ENCODE measurements at places on chromosomes 7 and 10.

GRCh38 chr10:29805134-29805723 is 170.5 kb upstream of the SVIL start:
- no peak for DNase-seq

GRCh38 chr10:122363722-122364463 is 10.6 kb upstream of the PLEKHA1 start:
- DNase-seq: no peak

GRCh38 chr7:146736446-146737190 is 620.0 kb downstream of the CNTNAP2 start:
- no peak for DNase-seq

DNA sequence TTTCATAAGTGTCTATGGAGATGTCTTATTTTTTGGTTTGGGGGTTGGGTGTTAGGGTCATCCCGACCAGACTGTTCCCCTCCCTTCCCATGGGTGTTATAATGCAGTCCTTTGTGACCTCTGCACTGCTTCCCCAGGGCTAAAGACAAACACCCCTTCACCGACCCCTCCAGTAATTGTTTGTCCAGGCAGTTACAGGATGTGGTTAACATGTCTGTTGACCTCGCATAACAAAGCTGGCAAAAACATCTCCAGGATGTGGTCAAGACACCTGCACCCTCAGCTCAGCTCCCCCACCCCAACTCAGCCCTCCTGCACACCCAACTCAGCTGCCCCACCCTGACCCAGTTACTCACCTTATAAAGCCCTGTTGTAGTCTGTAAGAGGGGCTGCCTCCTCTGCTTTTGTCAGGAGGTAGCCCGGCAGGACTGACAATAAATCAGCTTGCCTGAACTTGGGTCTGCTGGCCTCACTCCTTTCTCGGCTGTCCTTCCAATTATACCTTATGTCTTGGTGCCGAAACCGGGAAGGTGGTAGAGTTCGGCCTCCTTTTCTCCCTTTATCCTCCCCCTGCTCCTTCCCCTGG is 102.2 kb downstream of the ZNF92 start:
- no peak for DNase-seq

GRCh38 chr7:151786241-151786640 is 90.7 kb downstream of the PRKAG2 start:
- no peak for DNase-seq

DNA sequence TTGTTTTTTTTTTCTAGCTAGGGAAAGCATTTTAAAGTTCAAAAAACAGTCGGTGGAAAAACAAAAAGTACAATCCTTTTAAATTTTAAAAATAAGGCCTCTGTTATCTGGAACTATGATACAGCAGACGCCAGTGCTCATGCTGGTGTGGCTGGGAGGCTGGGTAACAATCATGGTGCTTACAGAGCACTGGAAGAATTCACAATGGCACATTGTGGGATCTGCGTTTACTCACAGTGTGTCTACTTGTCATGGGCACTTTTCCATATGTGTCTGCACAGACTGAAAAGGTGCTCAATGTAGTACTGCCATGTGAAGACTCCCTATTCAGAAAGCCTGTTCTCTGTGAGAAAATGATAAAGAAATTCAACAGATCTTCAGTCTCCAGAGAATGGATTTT is 278.2 kb upstream of the IMMP2L start:
- DNase-seq: no peak

GRCh38 chr7:36406156-36406555 is 16.5 kb downstream of the ANLN start:
- no peak for DNase-seq

- DNase-seq: no peak
These were observed 3.4 kb downstream of the LRIT2 start for GRCh38 chr10:84221916-84222315.

DNA sequence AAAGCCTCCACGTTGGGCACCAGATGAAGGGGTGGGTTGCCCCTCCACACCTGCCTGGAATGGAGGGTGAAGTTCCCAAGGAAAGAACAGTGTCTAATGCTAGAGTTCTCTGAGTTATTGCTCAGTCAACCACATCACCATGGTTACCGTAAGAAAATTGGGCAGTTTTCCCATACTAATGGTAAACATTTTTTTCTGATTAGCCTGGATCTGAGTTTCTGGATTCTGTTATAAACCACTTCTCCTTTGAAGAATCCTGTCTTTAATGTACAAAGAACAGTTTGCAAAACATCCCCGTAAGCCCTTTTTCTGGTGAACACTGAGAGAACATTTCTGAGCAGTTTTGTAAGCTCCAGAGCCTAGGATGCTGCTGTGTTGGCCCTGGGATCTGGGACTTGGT is 45.5 kb downstream of the ABCC2 start:
- DNase-seq: no peak

GRCh38 chr7:12713625-12714378 is 26.4 kb downstream of the ARL4A start:
- DNase-seq: no peak

Measured in cortex of kidney (tissue), 1 donor.